ENCODE measurements at places on chromosomes 12 and 14. TPM values are rescaled to one million over a fixed set of nuclear protein-coding genes. Genes with fewer than 3 reads are reported as not detected.

DNA sequence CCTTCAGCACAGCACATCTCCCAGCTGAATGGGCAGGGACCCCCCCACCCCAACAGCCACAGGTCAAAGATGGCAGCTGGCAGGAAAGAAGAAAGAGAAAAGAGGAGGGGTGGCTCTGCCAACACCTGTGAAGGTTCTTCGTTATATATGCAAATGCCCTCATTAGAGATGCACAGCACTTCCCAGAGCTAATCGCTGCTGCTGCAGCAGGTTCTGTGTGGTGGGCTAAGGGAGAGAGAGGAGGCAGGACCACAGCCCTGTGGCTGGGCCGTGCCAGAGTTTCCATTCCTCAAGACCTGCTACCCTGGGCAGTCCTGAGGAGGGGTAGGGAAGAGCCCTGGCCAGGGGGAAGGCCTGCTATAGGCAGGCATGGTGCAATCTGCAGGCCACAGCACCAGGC, 28.7 kb downstream of the SMUG1 start:
- H3K27me3 ChIP-seq = peaks cover 67% of the 10 kb centered on the region
- H3K36me3 ChIP-seq = peaks cover 1% of the 10 kb centered on the region
- H3K4me1 ChIP-seq = no peaks in the 10 kb centered on the region
- no peak overlapping the region for H3K4me3 ChIP-seq
- DNase-seq = no peak

Gene METTL17
- 91.2 TPM for total RNA-seq

DNA sequence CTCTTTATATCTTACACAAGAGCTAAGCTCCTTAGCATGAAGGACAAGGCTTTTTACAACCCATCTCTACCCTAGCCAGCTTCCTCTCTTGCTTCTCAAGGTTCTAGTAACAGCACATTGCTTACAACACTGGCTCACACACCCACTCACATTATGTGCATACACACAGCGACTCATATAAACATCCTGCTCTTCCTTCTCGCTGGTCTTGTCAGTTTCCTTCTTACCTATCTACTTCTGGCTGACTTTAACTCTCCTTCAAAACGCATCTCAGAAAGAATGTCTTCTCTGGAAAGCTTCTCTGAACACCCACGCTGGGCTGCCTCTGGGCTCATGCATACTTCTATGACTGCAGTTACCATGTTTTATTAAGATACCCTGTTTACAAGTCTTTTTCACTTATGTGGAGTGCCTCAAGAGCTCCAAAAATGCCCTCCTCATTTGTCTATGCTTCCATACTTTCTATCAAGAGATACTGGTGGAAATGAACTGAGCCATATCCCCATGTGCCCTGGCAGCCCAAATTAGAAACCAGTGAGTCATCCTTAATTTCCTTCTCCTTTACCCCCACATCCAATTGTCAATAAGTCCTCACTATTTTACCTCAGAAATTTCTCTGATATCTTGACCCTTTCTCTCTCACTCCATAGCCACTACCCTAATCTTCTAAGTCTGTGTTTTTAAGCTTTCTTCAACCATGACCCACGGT, 126.9 kb upstream of the KRAS start:
- H3K4me1 ChIP-seq = peaks cover 75% of the 10 kb centered on the region
- peak overlapping the region; percentile 1 for H3K27ac ChIP-seq
- H3K36me3 ChIP-seq = peaks cover 4% of the 10 kb centered on the region
- H3K27me3 ChIP-seq = peaks cover 6% of the 10 kb centered on the region
- DNase-seq = peak; percentile 54
- peak overlapping the region; percentile 52 for H3K4me3 ChIP-seq

Gene MGAT4C
- not detected for total RNA-seq

DNA sequence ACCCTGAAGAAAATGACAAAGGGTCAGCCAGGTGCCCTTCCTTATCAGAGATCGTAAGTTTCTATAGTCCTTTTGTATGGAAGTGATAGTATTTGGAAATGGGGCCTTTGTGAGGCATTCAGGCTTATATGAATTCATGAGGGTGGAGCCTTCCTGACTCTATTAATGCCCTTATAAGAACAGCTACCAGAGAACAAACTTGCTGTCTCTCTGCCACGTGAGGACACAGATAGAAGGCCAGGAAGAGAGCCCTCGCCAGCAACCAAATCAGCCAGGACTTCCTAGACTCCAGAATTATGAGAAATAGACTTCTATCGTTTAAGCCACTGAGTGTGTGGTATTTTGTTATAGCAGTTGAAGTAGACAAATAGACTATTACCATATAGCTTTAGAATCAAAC, 36.7 kb downstream of the TRMT5 start:
- no peaks in the 10 kb centered on the region for H3K27me3 ChIP-seq
- H3K4me3 ChIP-seq = no peak overlapping the region
- H3K36me3 ChIP-seq = peaks cover 4% of the 10 kb centered on the region

- no peaks in the 10 kb centered on the region for H3K36me3 ChIP-seq
- DNase-seq = no peak
Measured at GRCh38 chr14:74531006-74531405, 37.4 kb downstream of the ISCA2 start.

GRCh38 chr14:20622816-20623291, 18.6 kb downstream of the OR6S1 start:
- DNase-seq = no peak
- peaks cover 5% of the 10 kb centered on the region for H3K36me3 ChIP-seq
- H3K4me1 ChIP-seq = peaks cover 62% of the 10 kb centered on the region
- H3K4me3 ChIP-seq = peak overlapping the region; percentile 47
